A375 (cell line): ENCODE measurements at places on chromosomes 11 and 22. TPM values are rescaled to one million over a fixed set of nuclear protein-coding genes. Genes with fewer than 3 reads are reported as not detected.

Gene NRIP3
- total RNA-seq: 2.6 and 3.1 TPM in 2 replicates

Gene SCARF2
- total RNA-seq: 5.0 and 6.7 TPM in 2 replicates

Gene NRGN
- 6.6 and 13.4 TPM in 2 replicates for total RNA-seq

Gene TMEM41B
- 40.9 and 49.0 TPM in 2 replicates for total RNA-seq

Gene ESAM
- total RNA-seq: 0.58 and 0.75 TPM in 2 replicates
